Fibroblast of mammary gland (primary cell): ENCODE measurements at places on chromosomes 2 and 18.

- DNase-seq, result peak; percentile 83
These were observed 397.8 kb downstream of the METTL4 start for GRCh38 chr18:2173486-2173885.

DNA sequence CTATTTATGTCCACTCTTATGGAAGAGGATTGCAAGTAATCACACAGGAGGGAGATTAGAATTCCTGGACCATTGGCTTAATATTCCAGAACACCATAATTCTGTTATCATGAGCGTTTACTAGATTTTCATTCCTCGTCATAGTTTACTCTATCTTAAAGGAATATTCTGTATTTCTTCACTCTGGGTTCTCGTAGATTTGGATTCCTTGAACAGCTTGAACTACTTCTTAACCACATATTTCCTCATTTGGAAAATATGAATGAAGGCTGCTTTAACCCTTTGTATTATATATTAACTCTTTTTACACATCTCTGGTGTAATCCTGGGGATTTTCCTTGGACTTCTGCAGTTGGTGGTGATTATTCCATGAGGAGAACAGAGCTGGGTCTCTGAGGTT, 46.3 kb upstream of the CCBE1 start:
- DNase-seq, result peak; percentile 69

DNA sequence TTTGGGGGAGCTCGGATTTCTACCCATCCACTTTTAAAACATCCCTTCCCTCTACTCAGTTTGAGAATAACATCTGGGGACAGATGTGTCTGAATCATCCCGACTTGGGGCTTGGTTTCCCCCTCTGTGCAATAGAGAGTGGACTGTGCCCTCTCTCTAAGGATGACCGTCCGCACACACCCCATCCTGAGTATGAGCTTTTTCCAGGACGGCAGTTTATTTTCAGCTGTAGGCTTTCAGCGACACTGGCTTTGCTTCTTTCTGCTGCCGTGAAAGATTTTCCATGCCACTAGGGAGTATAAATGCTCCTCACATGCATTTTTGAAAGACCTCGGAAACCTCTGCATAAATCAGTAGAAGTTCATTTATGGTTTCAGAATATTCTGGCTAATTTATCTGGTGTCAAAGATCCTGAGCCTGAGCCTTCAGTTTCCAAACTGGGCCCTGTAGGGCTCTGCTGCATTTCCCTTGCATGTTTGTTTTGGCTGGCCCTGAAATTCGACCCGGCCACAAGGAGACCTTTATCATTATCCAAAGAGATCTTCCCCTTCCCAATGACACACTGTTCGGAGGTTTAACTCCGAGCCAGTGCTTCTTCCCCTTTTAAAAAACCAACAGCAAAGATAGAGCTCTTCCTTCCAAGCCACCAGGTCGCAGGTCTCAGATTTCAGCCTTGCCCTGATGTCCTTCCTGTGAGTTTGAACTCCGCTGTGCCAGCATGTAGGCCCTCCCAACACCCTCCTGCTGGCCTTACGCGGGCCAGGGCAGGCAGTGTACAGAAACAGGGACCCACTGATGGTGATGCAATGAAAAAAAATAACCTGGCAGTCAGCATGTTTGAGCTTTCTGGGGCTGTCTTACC, 53.3 kb downstream of the FECH start:
- DNase-seq, result peak; percentile 8

- peak; percentile 44 for DNase-seq
These were observed 20.0 kb upstream of the KYNU start for GRCh38 chr2:142857256-142858164.

DNA sequence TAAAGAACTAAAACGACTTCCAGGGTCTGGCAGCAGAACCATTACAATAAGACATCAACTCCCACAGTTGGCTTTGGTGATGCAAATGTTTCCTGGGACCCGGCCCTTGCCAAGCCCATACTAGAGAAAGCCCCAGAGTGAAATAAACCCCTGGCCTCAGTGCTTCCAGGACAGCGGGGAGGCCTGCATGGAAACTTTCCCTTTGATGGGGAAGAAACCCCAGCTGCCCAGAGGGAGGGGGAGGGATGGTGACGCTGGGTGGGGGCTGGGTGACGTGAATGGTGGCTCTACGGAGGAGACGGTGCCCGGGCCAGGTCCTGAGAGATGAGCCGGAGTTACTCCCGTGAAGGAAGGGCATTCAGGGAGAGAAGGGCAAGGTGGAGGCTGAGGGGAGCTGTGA, 27.5 kb downstream of the INHBB start:
- DNase-seq, result no peak

- peak; percentile 48 for DNase-seq
These were observed 1.1 kb downstream of the HK2 start for GRCh38 chr2:74834792-74835755.

DNA sequence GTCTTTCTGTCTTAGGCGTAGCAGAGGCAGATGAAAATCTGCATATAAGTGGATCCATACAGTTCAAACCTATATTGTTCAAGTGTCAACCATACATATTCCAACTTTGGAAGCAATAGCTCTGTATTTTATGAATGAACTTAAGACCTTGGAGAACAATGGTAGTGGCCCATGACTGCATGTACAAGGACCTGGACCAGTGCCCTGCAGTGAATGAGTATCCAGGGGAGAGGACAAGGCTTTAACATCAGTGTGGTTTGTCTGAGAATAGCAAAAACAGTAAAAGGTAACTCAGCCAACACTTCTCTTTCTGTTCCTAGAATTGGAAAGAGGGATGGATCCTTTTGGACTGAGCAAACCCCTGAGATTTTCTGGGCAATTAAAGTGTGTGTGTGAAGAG, 230.8 kb upstream of the LINC00305 start:
- no peak for DNase-seq

GRCh38 chr2:36780231-36780839, 83.8 kb downstream of the VIT start:
- peak; percentile 70 for DNase-seq

DNA sequence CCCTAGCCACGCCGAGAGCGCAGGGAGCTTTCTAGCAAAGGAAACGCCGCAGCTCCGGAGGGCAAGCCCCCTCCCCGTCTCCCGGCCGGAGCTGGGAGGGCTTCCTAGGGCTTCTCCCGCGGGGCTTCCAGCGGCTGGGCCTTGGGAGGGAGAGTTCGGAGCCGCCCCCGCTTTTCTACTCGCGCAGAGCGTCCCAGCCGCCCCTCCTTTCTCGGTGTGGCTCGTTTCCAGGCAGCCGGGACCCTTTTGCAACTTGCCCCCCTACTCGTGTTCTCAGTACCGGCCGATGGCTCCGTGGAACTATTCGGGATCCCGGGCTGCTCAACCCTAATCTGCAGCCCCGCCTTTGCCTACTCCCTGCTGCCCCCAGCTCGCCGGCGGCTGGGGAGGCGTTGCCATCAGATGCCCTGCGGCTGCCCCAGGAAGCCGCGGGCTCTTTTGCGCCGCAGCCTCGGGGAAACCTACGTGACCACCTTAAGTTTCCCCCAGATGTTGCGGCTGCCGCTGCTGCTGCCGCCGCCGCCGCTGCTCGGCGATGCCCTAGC, 1.5 kb upstream of the NR4A2 start:
- DNase-seq, result peak; percentile 66

- peak; percentile 64 for DNase-seq
These were observed 185.7 kb upstream of the ZEB2 start for GRCh38 chr2:144705328-144706245.

GRCh38 chr2:197869501-197870111, 65.2 kb downstream of the PLCL1 start:
- peak; percentile 44 for DNase-seq
